ENCODE measurements at places on chromosomes 16 and 17.

- no peak for DNase-seq
These were observed 186.6 kb upstream of the CDH11 start for GRCh38 chr16:65308506-65308905.

- DNase-seq = no peak
These were observed 220.3 kb downstream of the PRKCA start for GRCh38 chr17:66522591-66523272.

GRCh38 chr16:49670627-49671026 lies 185.3 kb downstream of the ZNF423 start:
- DNase-seq = no peak

- peak; percentile 32 for DNase-seq
These were observed 691 bp downstream of the USB1 start for GRCh38 chr16:58001781-58002415.

GRCh38 chr17:80794281-80795089 lies 197.2 kb upstream of the CHMP6 start:
- DNase-seq = no peak

GRCh38 chr17:1201132-1201702 lies 21.4 kb upstream of the ABR start:
- DNase-seq = peak; percentile 29

DNA sequence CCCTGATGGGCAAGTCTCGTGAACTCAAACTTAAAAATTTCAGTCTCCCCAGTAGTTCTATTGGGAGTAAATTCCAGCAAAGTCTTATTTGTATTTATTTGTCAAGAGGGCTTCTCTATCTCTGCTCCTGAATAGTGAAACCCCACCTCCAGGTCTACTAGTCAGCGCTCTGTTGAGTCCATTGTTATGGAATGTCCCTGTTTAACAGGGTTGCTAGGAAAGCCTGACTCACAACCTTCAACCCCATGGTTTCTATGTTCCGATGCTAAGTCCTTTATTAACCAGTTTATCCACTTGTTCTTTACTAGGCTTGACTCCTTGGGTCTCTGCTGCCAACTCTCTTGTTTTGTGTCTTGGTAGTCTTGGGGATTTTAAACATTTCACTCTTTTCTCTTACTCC lies 250.7 kb upstream of the MYOCD start:
- no peak for DNase-seq

DNA sequence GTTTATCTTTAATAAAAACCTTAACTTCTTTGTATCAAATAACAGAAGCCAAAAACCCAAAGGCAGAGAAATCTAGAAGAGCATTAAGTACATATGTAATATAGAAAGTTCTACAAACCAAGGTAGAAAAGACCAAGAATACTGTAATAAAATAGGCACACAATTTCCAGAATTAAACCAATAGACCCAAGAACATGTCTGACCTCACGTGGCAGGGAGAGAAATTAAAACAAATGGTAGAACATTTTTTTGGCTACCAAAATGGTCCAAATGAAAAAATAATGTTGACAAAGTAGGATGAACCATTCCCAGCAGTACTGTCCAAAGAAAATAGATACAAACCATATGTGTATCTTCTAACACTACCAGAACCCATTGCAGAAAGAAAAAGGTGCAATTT lies 183.5 kb downstream of the CPPED1 start:
- no peak for DNase-seq

DNA sequence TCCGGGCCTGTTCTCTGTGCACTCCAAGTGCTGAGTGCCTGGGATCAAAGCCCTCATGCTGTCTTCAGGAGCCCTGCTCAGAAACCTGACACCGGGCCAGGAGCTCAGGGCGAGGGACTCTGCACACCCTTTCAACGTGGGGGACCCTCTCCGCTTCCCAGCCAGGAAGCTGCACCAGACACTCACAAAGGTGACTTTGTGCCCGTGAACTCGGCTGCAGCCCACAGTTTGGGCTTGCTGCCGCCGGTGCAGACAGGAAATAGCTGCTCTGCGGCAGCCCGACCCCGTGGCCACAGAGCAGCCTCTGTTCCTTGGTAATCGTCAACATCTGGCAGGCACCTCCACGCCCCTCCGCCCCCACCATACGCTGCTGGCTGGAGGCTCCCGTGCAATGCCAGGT lies 93.4 kb upstream of the METRNL start:
- DNase-seq = peak; percentile 88

DNA sequence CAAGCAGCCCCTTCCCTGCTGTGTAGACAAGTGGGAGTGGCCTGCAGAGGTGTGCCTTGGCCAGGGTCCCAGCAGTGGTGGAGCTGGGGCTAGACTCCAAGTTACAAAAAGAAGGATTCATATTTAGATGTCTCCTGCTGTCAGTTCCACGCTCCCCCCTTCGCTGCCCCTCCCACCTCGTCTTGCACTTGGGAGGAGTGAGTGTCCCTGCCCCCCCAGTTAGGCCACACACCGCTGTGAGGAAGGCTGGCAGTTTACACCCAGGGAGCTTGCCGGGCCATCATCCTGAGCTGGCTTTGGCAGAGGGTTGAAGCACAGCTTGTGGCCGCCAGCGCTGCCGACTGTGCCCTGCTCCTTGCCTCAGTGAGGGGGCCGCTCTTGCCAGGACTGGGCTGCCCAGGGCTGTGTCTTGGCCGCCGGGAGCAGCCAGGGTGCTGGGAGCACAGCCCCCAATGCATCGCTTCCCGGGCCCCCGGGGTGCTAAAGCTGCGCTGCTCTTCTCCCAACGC lies 44.3 kb downstream of the ELAC2 start:
- DNase-seq = no peak

GRCh38 chr16:19710191-19710908 lies 7.7 kb downstream of the KNOP1 start:
- no peak for DNase-seq
